ENCODE measurements at places on chromosomes 1 and 21. TPM values are rescaled to one million over a fixed set of nuclear protein-coding genes. Genes with fewer than 3 reads are reported as not detected.

- no peak for DNase-seq
Observed at GRCh38 chr1:14467112-14467511, 131.4 kb upstream of the KAZN start.

DNA sequence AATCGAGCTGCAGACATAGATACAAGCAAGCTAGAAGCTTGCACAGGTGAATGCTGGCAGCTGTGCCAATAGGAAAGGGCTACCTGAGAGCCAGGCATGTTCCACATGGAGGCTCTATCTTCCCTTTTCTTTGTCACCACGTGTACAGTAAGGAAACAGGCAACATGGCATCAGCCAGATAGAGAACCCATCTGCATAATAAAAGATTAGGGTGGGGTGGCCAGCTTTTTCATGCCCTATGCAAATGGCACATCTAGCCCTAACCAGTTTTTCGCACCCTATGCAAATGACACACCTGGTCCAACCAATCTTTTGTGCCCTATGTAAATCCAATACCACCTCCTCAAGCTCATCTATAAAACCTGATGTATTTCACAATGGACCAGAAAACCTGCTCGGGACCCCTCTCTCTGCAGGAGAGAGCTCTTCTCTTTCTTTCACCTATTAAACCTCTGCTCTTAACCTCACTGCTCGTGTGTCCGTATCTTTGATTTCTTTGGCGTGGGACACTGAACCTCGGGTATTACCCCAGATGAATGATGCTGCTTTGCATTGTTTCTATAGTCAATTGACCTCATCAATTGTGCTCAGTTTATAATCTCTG lies 93.9 kb downstream of the SLC30A10 start:
- no peak for DNase-seq

DNA sequence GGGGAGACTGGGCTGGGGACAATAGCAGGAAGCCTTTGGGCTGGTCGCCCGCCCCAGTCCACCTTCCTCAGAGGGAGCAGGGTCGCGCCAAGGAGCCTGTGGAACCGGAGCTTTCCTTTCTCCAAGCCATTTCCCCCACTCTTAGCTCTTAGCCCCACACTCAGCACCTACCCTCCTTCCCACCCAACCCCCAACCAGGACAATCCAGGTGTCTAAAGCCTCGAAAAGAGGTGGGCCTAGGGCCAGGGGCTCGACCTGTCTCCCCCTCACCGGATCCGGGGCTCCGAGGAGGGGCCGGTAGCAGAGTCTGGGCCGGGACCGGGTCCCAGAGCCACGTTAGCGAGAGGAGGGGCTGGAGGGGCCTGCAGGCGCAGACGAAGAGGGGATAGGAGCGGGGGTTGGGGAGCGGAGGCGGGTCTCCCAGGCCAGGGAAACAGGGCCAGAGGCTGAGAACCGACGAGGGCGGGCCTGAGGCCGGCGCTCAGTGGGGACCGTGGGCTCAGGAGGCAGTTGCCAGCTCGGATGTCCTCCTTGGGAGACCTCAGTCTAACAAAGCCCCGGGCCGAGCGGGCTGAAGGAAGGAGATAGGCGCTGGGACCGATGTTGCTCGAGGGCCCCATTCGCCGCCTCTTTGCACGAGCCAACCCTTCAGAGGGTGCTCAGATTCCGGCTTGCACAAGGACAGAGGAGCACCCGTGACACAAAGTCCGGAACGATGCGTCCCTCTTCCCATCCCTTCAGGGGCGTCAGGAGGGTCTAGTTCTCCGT lies 943 bp downstream of the SEMA6C start:
- no peak for DNase-seq

- DNase-seq, result no peak
Observed at GRCh38 chr21:14486869-14487268, 59.2 kb downstream of the SAMSN1 start.

DNA sequence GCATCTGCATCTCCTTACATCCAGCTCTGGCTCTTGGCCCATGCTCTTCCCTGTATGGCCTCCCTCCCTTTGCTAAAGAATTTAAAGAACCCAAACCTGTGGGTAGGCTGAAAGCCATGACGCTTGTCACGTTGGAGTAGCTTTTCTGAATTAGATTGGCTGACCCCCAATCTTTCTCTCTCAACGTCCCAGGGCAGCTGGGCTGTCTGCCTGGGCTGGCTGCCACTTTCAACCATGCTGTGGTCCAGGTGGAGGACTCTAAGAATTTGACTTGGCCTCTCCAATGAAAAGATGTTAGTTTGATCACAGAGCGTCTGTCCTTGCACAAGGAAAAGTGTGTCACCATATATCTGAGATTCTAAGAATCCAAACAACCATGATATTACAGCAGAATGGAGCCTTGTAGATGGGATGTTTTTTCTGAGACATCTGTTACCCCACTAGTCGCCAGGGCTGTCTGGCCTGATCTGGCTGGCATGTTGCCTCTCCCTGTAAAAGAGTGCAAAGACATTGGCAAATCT lies 6.5 kb upstream of the IGSF3 start:
- DNase-seq, result no peak

- DNase-seq, result no peak
Observed at GRCh38 chr1:210702506-210702905, 373.8 kb downstream of the HHAT start.

DNA sequence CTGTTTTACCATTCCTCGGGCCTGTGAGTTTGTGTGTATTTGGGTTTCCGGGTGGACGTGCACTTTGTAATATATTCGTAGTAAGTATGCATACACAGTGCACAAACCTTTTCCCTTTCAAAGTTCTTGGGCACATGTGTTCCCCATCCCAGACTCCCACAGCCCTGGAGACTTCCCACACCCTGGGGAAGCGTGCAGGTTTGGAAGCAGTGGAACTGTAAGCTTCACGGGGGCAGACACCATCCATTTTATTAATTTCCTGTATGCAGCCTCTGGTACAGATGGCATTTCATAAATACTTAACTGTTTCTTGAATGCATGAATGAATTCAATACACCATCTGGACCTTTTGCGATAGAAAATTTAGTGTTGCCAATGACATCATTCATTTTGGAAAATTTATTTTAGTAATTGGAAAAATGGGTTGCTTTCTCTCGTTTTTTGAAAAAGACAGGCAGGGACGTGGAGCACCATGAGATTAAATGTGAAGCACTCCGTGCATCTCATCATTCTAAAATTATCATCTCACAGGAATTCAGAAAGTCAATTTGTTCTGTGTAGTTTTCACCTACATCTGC lies 10.8 kb downstream of the ETS2 start:
- DNase-seq, result no peak

- no peak for DNase-seq
Observed at GRCh38 chr1:234726359-234726943, 116.5 kb upstream of the IRF2BP2 start.

DNA sequence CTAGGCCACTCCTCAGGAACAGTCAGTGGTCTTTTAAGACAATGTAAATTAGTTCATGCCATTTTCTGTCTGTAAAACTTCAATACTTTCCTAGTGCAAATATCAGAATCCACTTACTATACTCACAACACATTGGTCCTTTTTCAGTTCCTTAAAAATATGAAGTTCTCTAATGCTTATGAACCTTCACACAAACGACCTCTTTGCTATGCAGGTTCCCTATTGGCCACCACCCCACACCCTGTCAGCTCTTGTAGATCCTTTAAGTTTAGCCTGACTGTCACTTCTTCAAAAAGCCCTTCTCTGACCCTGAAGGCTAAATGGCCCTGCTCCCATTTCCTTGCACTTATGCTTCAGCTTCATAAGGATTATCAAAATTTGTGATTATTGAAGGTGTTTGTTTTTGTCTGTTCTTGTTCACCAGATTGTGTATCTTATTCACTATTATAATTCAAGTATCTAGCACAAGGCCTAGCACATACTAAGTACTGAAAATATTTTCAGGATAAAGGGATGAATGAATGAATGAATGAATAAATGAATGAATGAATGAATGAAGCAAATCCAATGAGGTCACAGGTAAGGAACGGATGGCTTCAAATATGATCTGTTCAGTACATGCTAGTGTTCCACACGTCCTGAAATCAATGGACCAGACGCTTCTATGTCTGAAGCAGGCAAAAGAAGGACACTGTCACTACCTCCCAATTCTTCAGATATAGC lies 373.9 kb downstream of the VAV3 start:
- DNase-seq, result no peak

DNA sequence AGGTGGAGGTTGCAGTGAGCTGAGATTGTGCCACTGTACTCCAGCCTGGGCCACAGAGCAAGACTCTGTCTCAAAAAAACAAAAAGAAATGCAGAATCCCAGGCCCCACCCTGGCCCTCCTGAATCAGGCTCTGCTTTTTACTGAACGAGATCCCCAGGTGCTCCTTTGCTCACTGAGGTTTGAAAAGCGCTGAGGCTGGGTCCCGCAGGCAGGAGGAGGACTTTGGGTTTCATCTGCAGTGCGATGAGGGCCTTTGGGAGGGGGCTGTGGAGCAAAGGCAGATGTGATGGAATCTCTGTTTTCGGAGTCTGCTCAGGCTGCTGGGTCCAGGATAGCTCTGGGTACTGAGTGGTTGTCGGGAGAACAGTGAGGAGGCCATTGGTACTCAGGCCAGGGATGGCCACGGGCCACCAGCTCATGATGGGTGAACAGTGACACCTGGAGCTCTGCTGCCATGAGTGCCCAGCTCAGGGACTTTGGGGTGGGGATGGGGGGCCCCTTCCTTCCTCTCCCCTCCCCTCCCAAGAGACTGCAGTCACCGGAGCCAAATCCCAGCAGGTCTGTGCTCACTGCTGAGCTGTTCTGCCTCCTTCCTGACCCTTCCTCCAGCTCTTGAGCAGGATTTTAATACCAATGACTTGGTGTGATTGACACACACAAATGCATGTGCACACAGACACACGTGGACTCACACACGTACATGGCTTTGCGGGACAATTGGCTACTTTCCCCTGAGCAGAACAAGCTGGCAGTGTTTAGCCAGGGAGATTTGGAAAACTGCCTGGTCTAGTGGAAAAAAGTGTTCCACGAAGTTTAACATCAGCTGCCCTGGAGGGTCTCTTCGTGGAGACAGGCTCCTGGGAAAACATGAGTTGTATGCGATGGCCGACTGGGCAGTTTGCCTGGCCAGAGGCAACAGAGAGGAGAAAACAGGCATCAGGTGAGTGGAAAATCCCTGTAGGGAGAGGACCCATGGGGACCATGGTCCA lies 3.6 kb upstream of the DHRS3 start:
- DNase-seq, result no peak

DNA sequence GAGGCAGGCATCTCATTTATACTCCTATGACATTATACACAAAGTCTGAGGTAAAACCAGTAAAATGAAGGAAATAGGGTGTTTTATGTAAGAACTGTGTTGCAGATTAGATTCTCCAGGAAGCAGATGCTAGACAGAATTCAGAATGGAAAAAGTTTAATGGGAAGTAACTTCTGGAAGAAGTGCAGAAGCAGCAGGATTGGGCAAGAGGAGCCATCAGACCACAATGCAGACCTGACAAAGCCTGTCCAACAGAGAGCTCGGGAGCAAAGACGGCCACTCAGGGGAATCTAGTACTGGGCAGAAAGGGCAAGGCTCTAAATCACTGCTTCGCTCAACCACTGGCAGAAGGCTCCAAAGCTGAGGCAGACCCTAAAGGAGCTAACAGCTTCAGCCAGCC lies 33.7 kb downstream of the FBXO42 start:
- no peak for DNase-seq

- DNase-seq, result no peak
Observed at GRCh38 chr21:46160657-46160906, 5.2 kb upstream of the FTCD start.

DNA sequence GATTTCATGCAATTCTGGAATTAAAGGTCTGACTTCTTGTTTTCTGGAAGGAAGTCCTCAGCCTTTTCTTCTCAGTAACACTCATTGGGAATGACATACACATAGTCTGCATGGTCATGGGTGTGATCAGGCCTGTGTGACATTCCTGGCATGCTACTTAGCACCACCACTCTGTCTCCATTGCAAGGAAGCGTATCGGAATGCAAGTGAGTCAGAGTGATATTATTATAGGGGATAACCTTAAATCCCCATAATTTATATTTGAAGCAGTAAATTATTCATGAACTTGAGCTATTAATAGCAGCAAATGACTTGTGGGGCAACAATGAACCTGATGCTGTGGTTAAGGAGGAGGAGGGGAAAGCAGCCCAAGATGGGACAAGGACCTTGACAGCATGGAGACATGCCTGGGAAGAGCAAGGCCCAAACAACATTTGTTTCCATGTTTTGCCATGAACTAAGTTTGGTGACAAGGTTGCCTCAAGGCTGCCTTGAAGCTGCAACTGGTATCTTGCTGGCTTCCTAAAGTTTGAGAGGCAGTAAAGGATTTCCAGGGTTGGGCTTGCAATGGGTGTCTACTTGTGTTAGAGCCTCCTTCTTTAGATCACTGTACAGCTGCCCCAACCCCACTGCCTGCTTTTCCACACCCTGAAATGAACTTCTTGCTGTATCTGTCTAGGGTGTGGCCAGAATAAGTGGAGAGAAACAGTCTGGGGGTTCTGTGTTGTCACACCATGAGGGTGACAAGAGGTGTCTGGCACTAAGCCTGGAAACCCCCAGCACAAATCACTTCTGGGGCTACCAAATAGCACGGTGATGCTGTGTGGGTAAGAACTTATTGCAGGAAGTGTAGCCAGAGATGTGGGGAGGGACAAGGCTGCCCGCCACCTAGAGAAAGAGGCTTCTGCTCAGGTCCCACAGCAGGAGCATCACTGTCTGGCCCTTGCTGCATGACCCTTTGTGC lies 4.6 kb downstream of the MAB21L3 start:
- no peak for DNase-seq

GRCh38 chr1:230869500-230869899 lies 1.2 kb upstream of the C1orf198 start:
- no peak for DNase-seq

DNA sequence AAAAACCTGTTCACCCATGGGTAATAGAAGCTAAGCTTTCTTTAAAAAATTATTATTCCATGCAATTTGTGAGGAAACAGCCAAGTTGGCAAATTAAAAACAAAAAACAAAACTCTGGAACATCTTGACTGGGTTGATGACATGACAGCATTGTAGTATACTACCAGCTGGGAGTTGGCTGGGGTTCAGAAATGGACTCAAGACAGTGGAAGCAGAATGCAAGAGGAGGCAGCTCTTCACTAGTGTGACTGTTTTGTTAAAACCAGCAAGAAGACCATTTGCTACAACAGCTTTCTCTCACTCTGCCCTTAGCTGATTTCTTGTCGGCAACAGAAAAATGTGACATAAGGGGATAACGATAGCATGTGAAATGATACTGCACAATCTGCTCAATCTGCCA lies 1298.9 kb upstream of the ADGRL4 start:
- DNase-seq, result no peak

GRCh38 chr1:40646315-40646714 lies 19.2 kb downstream of the RIMS3 start:
- no peak for DNase-seq

- no peak for DNase-seq
Observed at GRCh38 chr1:33802268-33802667, 61.6 kb upstream of the HMGB4 start.

The TEKT2 gene
- not detected for total RNA-seq

The IL10RB gene
- total RNA-seq, result 42.9 TPM

The SSX2IP gene
- total RNA-seq, result 19.9 TPM

The FOXO6 gene
- total RNA-seq, result not detected

The LMOD1 gene
- total RNA-seq, result not detected

The C4BPA gene
- total RNA-seq, result not detected

The MIB2 gene
- total RNA-seq, result 40.0 TPM
